Tibial nerve (tissue), 4 donors: ENCODE measurements at places on chromosomes 7 and 10. TPM values are rescaled to one million over a fixed set of nuclear protein-coding genes. Genes with fewer than 3 reads are reported as not detected.

NRCAM gene
- 25.5 TPM for total RNA-seq

DNA sequence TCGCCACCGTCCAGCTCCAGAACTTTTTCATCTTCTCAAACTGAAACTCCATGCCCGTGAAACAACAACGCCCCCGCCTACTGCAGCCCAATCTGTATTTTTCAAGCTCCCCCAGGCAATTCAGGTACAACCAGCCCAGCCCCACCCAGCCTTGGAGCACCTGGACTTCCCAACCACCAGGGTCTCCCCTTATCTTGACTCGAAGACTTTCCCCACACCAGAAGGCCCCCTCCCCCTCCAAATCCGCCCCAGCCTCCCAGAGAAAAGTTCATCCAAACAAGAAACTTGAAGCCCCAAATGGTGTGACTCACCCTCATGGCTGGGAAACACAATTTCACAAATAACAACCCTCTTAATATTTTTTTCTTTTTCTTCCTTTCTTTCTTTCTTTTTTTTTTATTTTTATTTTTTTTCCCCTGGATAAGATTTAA lies 10.6 kb downstream of the ZCCHC24 start:
- H3K27me3 ChIP-seq: no peaks in the 10 kb centered on the region
- H3K27ac ChIP-seq: peak overlapping the region; percentile 98
- no peak overlapping the region for H3K4me3 ChIP-seq
- no peaks in the 10 kb centered on the region for H3K36me3 ChIP-seq
- H3K4me1 ChIP-seq: peaks cover 91% of the 10 kb centered on the region
- no peak for DNase-seq

CFAP69 gene
- 51.1 TPM for total RNA-seq

- H3K4me3 ChIP-seq: no peak overlapping the region
- no peak overlapping the region for H3K27ac ChIP-seq
- DNase-seq: no peak
Observed at GRCh38 chr7:13578294-13578693, 411.2 kb downstream of the ETV1 start.

DNA sequence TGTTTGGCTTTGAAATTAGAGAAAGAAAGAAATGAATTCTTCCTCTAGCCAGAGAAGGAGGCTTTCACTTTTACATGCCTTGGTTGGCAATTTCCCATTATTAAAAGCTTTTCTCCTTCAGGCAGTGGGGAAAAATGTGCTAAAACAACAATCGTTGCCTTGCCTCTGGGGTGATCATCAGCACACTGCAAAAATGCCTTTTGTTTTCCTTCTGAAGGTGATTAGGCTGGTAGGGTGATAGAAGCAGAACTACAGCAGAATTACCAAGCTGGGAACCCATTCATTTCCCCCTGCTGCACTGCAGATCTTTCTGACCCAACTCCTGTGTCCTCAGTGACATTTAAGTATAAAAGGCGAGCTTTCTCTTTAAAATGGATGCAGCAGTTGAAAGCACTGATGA lies 22.2 kb downstream of the ANK3 start:
- H3K27ac ChIP-seq: peak overlapping the region; percentile 42
- H3K27me3 ChIP-seq: no peaks in the 10 kb centered on the region
- H3K4me3 ChIP-seq: no peak overlapping the region
- H3K4me1 ChIP-seq: no peaks in the 10 kb centered on the region
- DNase-seq: no peak

DNA sequence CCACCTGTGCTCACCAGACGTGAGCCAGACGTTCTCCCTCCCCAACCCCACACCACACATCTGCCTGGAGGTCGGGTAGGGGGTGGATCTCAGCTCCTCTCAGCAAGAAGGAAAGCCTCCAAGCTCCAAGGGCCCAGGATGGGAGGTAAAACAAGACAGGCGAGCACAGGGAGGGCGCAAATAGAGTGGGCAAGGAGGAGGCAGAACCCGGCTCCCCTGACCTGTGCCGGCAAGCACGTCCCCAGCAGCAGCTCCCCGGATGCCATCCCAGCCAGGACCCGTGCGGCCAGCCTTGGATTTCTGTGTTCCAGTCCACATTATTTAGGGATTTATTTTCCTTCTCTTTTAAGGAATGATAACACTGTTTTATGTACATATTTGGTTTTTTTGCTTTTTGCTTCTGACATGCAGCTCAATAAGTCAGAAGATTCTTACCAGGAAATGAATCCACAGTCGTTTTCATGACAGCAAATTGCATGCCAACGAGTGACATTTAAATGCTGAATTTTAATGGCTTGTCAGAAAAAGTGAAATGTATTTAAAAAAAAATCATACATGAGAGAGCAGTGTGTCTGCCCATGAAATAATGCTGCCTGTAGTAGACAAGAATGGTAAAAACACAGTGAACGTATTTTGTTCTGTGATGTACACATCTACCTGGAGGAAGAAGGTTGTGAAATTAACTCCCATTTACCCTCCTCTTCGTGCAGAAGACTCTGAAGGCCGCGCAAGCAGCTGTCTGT lies 276.5 kb downstream of the PTPRN2 start:
- H3K36me3 ChIP-seq: no peaks in the 10 kb centered on the region
- no peak for DNase-seq
- H3K4me3 ChIP-seq: no peak overlapping the region

GRCh38 chr10:124262234-124262865 lies 156.4 kb downstream of the OAT start:
- H3K4me1 ChIP-seq: no peaks in the 10 kb centered on the region
- H3K4me3 ChIP-seq: no peak overlapping the region
- no peaks in the 10 kb centered on the region for H3K27me3 ChIP-seq
- H3K36me3 ChIP-seq: no peaks in the 10 kb centered on the region

RELN gene
- total RNA-seq: 117 TPM

DNA sequence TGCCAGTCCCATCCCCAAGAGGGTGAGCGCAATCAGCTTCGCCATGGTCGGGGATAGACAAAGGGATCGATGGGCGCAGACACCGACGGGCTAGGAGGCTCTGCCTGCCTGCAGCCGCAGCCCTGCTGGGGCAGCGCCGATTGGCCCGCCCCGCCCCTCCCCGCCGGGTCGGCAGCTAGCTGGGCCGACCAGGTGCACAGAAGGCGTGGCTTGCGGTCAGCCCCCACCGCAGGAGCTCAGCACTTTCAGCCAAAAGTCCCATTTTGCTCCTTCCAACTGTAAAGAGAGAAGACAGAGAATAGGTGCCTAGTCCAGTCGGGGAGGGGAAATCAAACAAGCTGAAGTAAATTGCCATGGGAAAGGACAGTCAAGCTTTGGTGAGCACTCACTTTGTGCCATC lies at the start of gene PON1:
Gene PON1 (minus strand): TSS at position 102 of the 400 bp plus-strand sequence. CDS start 57 bp downstream, at position 45.
- H3K27ac ChIP-seq: no peak within 1 kb of the TSS
- no peak for DNase-seq
- no peaks in the 10 kb centered on the region for H3K4me1 ChIP-seq
- H3K4me3 ChIP-seq: no peak within 1 kb of the TSS
- H3K36me3 ChIP-seq: no peaks in the 10 kb centered on the region

POLR2J2 gene
- 7.3 TPM for total RNA-seq

DNA sequence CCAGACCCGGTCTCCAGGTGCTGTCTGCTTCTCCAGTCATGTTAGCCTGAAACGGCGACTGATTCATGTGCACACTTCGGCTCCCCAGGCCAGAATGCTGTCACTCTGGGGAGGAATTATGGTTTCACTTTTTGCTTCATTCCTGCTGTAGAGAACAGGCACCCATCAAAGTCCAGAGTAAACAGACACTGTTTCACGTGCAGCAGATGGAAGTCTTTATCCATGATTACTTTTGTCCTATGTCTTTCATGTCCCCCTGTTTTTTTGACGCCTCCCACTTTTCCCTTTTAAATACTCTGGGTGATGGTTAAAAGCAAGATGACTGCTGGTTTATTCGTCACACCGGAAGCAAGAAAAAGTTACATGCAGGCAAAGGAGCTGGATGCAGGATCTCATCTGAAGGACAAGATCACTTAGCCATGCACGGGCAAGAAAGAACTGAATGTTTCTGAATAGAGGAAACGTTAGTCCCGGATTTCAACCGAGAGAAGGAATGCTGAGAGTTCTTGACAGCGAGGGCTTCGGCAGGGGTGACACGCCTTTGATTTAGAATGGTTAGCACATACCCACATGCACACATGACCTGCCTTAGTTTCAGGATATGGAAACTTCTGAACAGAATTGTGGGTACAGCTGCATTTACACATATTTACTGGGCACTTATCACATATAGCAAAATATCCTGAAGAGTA lies 250.0 kb upstream of the KLF6 start:
- H3K27me3 ChIP-seq: no peaks in the 10 kb centered on the region
- DNase-seq: no peak
- no peaks in the 10 kb centered on the region for H3K36me3 ChIP-seq
- H3K4me1 ChIP-seq: peaks cover 14% of the 10 kb centered on the region
- H3K27ac ChIP-seq: no peak overlapping the region

DNA sequence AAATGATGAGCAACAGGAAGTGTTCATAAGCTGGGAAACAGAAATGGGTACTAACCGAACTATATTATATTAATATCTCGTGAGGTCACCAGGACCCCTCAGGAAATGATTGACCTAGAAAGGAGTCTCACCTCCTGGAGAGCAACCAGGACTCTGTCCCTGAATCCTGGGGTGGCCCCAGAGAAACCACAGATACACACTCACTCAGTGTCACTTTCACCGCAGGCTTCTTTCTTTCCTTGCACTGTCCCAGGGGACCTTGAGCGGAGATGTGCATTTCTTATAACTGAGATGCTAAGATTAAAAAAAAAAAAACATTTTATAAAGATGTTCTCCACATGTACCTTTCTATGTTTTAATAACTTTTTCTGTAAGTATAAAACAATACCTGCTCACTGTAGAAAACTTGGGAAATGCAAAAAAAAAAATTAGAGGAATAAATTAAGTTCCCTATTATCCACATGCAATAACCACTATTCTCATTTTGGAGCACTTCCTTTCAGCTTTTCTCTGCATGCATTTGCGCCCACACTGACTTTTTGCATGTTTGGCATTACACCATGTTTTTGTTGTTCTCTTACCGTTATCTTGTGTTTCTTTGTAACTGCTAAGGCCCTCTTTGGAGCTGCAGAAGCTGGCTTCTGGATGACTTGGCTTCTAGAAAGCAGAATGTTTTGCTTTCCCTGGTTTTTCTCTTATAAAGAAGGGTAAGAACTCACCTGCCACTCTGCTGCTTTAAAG lies 15.0 kb downstream of the NOD1 start:
- H3K36me3 ChIP-seq: no peaks in the 10 kb centered on the region
- H3K4me3 ChIP-seq: no peak overlapping the region
- DNase-seq: no peak
- peak overlapping the region; percentile 96 for H3K27ac ChIP-seq
- no peaks in the 10 kb centered on the region for H3K27me3 ChIP-seq

- H3K4me3 ChIP-seq: no peak overlapping the region
- H3K27me3 ChIP-seq: no peaks in the 10 kb centered on the region
- no peaks in the 10 kb centered on the region for H3K4me1 ChIP-seq
- no peak for DNase-seq
Observed at GRCh38 chr7:84999450-84999849, 187.4 kb downstream of the SEMA3D start.

- peak; percentile 32 for DNase-seq
- H3K4me3 ChIP-seq: no peak overlapping the region
- no peak overlapping the region for H3K27ac ChIP-seq
- H3K4me1 ChIP-seq: no peaks in the 10 kb centered on the region
Observed at GRCh38 chr10:132654708-132655661, 117.4 kb downstream of the INPP5A start.

GRCh38 chr7:145696071-145696470 lies 420.5 kb upstream of the CNTNAP2 start:
- DNase-seq: no peak
- H3K4me1 ChIP-seq: no peaks in the 10 kb centered on the region
- no peak overlapping the region for H3K4me3 ChIP-seq
- H3K27me3 ChIP-seq: no peaks in the 10 kb centered on the region

FKBP6 gene
- total RNA-seq: not detected

ITGA8 gene
- 8.7 TPM for total RNA-seq

OR2A5 gene
- not detected for total RNA-seq

SPDYE1 gene
- total RNA-seq: not detected

DNA sequence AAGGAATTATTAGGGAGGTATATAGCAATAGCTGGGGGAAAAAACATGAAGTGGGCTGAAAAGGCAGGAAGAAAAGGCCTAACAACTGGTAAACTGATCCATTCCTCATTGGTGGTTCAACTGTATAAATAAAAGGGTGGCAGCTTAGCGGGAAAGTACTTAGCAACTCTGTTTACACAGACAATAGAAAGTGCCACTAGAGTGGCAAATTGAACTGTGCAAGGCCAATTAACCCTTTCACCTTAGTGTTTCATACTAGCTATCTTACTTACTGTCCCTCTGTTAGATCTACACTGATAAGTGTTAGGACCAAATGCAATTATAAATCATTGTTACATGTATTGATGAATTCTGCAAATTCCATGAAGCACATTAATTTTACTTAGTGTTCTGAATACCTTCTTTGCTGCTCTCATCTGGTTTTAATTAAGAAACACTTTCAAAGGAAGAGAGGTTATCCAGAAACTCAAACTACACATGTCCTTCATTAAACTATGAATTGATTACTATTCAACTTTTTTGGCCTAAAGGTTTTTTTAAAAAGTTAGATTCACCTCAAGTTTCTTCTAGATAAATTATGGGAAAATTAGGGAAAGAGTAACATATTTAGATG lies 28.0 kb downstream of the DNAJC1 start:
- no peak overlapping the region for H3K4me3 ChIP-seq
- no peaks in the 10 kb centered on the region for H3K36me3 ChIP-seq
- H3K27me3 ChIP-seq: no peaks in the 10 kb centered on the region
- DNase-seq: no peak
- H3K4me1 ChIP-seq: peaks cover 12% of the 10 kb centered on the region
- H3K27ac ChIP-seq: no peak overlapping the region

DNA sequence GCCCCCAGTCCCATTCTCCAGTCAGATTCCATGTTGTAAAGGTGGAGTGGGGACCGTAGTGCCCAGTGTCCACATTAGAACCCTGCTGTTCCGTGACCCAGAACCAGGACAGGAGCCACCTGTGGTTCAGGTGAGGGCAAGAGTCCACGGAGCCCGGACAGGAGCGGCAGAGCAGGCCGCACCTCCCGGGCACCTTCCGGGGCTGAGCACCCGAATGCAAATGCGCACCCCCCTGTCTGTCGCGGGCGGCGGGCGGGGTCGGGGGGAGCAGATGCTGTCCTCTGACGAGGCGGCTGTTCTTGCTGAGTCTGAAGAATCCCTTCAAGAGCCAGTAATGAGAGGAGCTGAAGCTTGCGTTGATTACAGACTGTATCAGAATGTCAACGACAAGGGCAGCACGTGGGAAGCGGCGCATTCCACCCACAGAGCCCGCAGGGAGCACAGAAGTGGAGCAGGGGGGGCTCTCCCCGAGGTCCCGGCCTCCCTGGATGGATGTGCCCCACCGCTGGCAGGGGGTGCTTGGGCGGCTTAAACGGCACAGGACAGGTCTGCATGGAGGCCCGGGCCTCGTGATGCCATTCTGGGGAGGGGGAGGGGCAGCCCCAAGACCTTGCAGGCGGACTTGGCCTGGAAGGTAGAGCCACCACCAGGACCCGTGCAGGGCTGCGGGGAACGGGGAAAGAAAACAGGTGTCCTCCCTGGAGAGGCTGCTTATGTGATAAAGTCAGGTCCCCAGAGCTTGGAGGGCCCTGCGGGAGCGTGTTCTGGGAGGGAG lies 407.5 kb upstream of the RNF32 start:
- no peak overlapping the region for H3K27ac ChIP-seq
- no peaks in the 10 kb centered on the region for H3K27me3 ChIP-seq
- H3K4me3 ChIP-seq: no peak overlapping the region
- no peaks in the 10 kb centered on the region for H3K36me3 ChIP-seq

CALML3 gene
- total RNA-seq: not detected

LRMDA gene
- 9.8 TPM for total RNA-seq

GRCh38 chr10:43808136-43808535 lies 159.5 kb upstream of the ZNF32 start:
- no peak overlapping the region for H3K27ac ChIP-seq
- H3K36me3 ChIP-seq: no peaks in the 10 kb centered on the region
- no peak for DNase-seq
- no peak overlapping the region for H3K4me3 ChIP-seq
- H3K27me3 ChIP-seq: no peaks in the 10 kb centered on the region
